Chondrocyte (in vitro differentiated cells): ENCODE measurements at places on chromosomes 13 and 19. TPM values are rescaled to one million over a fixed set of nuclear protein-coding genes. Genes with fewer than 3 reads are reported as not detected.
A peak's percentile ranks its signal among the peaks of the same experiment; 100 is the strongest.

GRCh38 chr13:21478881-21479808 lies 20.0 kb upstream of the ZDHHC20 start:
- peak overlapping the region; percentile 42 for H3K4me3 ChIP-seq
- peaks cover 15% of the 10 kb centered on the region for H3K4me1 ChIP-seq
- no peak for DNase-seq
- peak overlapping the region; percentile 69 for H3K27ac ChIP-seq
- H3K36me3 ChIP-seq, result no peaks in the 10 kb centered on the region
- H3K27me3 ChIP-seq, result no peaks in the 10 kb centered on the region

GRCh38 chr13:71634182-71634581 lies 232.8 kb downstream of the DACH1 start:
- H3K36me3 ChIP-seq, result no peaks in the 10 kb centered on the region
- H3K4me1 ChIP-seq, result no peaks in the 10 kb centered on the region
- no peaks in the 10 kb centered on the region for H3K27me3 ChIP-seq
- no peak for DNase-seq
- H3K27ac ChIP-seq, result no peak overlapping the region

DNA sequence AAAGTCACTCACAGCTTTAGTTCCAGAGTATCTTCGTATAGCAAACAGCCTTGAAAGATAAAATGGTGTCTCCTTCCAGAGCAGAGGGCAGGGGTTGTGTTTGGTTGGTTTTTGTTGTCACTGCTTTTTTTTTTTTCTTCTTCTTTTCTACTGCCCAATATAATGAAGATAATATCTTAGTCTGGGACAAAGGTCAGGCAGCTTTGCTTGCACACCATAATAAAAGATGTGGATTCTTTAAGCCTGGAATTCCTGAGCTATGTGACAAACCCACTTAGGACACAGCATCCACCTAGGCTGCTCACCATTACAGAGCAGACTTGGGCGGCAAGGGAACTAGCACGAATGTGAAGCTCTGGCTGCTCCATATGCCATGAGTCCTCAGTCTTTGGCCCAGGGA lies 165.6 kb upstream of the MIR17HG start:
- H3K27ac ChIP-seq, result no peak overlapping the region
- H3K4me3 ChIP-seq, result no peak overlapping the region
- no peaks in the 10 kb centered on the region for H3K27me3 ChIP-seq
- no peak for DNase-seq
- H3K4me1 ChIP-seq, result peaks cover 9% of the 10 kb centered on the region

- no peak overlapping the region for H3K27ac ChIP-seq
- H3K36me3 ChIP-seq, result no peaks in the 10 kb centered on the region
- H3K4me3 ChIP-seq, result no peak overlapping the region
- H3K27me3 ChIP-seq, result no peaks in the 10 kb centered on the region
- no peak for DNase-seq
Measured at GRCh38 chr13:44196196-44196751, 177.3 kb upstream of the SERP2 start.

DNA sequence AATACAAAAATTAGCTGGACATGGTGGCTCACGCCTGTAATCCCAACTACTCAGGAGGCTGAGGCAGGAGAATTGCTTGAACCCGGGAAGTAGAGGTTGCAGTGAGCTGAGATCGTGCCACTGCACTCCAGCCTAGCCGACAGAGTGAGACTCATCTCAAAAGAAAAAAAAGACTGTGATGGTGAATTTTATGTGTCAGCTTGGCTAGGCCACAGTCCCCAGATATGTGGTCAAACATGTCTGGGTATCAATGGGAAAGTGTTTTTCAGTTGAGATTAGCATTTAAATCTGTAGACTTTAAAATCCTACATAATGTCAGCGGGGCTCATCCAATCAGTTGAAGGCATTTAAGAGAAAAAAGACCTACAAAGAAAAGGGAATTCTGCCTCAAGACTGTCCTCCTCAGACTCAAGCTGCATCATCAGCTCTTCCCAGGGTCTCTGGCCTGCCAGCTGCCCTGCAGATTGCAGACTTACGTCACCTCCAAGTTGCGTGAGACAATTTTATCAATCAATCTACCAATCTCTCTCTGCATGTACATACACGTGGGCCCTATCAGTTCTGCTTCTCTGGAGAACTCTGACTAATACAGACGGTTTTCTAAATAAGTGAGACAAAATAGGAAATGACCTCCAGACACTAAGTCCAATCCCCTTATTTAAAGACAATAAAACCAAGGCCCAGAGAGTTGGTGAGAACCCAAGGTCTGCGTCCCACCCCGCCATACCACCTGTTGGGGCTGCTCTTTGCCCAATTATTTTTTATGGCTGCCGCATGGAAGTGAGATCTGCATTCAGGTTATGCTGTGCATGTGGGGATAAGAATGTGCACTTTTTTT lies 99.2 kb downstream of the ABCC4 start:
- peaks cover 9% of the 10 kb centered on the region for H3K36me3 ChIP-seq
- no peak overlapping the region for H3K4me3 ChIP-seq
- no peak for DNase-seq
- no peaks in the 10 kb centered on the region for H3K27me3 ChIP-seq
- H3K27ac ChIP-seq, result no peak overlapping the region
- H3K4me1 ChIP-seq, result no peaks in the 10 kb centered on the region

GRCh38 chr19:32165750-32166149 lies 179.7 kb upstream of the ZNF507 start:
- no peak for DNase-seq
- no peak overlapping the region for H3K27ac ChIP-seq
- no peaks in the 10 kb centered on the region for H3K4me1 ChIP-seq
- H3K36me3 ChIP-seq, result no peaks in the 10 kb centered on the region
- H3K4me3 ChIP-seq, result no peak overlapping the region
- no peaks in the 10 kb centered on the region for H3K27me3 ChIP-seq

GRCh38 chr13:114009590-114010400 lies 35.9 kb upstream of the C13orf46 start:
- H3K27me3 ChIP-seq, result no peaks in the 10 kb centered on the region
- H3K27ac ChIP-seq, result no peak overlapping the region
- no peak overlapping the region for H3K4me3 ChIP-seq
- H3K36me3 ChIP-seq, result peaks cover 13% of the 10 kb centered on the region

GRCh38 chr19:30681162-30682100 lies 309.2 kb downstream of the ZNF536 start:
- H3K36me3 ChIP-seq, result no peaks in the 10 kb centered on the region
- no peak overlapping the region for H3K27ac ChIP-seq
- H3K27me3 ChIP-seq, result peaks cover 32% of the 10 kb centered on the region

- H3K27me3 ChIP-seq, result no peaks in the 10 kb centered on the region
- no peak for DNase-seq
- no peak overlapping the region for H3K27ac ChIP-seq
- peaks cover 7% of the 10 kb centered on the region for H3K36me3 ChIP-seq
Measured at GRCh38 chr13:49020940-49021553, 45.3 kb downstream of the FNDC3A start.

DNA sequence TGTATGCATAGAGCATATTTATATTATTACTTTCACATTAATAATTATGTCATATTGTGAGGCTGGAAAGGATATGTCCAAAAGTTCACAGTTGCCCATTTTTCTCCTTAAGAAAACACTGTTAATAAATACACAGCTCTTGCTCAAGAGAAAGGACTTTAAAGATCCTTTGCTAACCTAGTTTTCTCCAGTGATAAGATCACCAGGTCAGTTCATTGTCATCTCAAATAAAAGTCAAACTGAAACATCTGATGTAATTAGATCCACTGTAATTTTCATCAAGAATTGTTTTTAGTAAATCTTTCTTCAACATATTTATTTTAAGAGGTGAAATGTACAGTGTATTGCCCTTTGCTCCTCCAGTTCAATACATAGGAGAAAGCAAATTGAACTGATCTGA lies 82.8 kb upstream of the KLHL1 start:
- H3K4me1 ChIP-seq, result no peaks in the 10 kb centered on the region
- no peaks in the 10 kb centered on the region for H3K27me3 ChIP-seq
- H3K27ac ChIP-seq, result no peak overlapping the region
- H3K36me3 ChIP-seq, result no peaks in the 10 kb centered on the region
- no peak overlapping the region for H3K4me3 ChIP-seq

DNA sequence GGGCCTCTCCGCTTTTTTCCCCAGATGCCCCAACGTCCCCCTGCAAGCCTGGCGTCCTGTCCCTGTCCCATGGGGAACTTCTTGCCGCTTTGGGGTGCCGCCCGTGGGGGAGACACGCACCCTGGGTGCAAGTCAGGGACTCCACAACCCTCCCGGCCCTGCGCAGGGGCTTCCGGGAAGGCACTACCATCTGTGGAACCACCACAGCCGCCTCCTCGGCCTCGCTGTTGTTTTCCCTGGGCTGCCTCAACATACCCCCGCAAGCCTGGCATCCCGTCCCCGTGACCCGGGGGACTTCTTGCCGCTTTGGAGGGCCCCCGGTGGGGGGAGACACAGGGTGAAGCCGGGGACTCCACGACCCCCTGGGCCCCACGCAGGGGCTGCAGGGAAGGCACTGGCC lies 238.4 kb downstream of the TUBA3C start:
- H3K27me3 ChIP-seq, result no peaks in the 10 kb centered on the region
- peak; percentile 83 for DNase-seq
- no peak overlapping the region for H3K4me3 ChIP-seq
- H3K4me1 ChIP-seq, result no peaks in the 10 kb centered on the region
- no peak overlapping the region for H3K27ac ChIP-seq

GRCh38 chr13:97134364-97135095 lies 87.6 kb upstream of the MBNL2 start:
- peaks cover 39% of the 10 kb centered on the region for H3K4me1 ChIP-seq
- no peaks in the 10 kb centered on the region for H3K36me3 ChIP-seq
- H3K27me3 ChIP-seq, result no peaks in the 10 kb centered on the region
- H3K27ac ChIP-seq, result no peak overlapping the region
- DNase-seq, result no peak

DNA sequence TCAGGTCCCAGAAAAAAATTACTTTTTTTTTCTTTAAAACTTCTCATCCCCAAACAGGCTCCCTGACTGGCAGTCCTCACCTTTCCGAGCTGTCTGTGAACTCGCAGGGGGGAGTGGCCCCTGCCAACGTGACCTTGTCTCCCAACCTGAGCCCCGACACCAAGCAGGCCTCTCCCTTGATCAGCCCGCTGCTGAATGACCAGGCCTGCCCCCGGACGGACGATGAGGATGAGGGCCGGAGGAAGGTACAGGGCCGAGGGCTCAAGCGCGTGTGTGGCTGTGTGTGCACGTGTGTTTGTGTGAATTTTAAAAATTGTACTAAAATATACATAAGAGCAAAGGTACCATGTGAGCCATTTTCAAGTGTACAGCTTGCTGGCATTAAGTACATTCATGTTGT lies 167.6 kb downstream of the STK24 start:
- no peak for DNase-seq
- H3K36me3 ChIP-seq, result peaks cover 30% of the 10 kb centered on the region
- H3K4me3 ChIP-seq, result no peak overlapping the region
- H3K4me1 ChIP-seq, result peaks cover 4% of the 10 kb centered on the region
- H3K27ac ChIP-seq, result no peak overlapping the region
- no peaks in the 10 kb centered on the region for H3K27me3 ChIP-seq

- H3K4me3 ChIP-seq, result no peak overlapping the region
- no peaks in the 10 kb centered on the region for H3K36me3 ChIP-seq
- no peak overlapping the region for H3K27ac ChIP-seq
- no peaks in the 10 kb centered on the region for H3K27me3 ChIP-seq
- DNase-seq, result no peak
- H3K4me1 ChIP-seq, result peaks cover 38% of the 10 kb centered on the region
Measured at GRCh38 chr13:99642006-99642405, 140.7 kb downstream of the TM9SF2 start.

GRCh38 chr19:4206818-4207484 lies 22.4 kb upstream of the EBI3 start:
- H3K4me1 ChIP-seq, result peaks cover 5% of the 10 kb centered on the region
- no peaks in the 10 kb centered on the region for H3K36me3 ChIP-seq
- no peak overlapping the region for H3K4me3 ChIP-seq

DNA sequence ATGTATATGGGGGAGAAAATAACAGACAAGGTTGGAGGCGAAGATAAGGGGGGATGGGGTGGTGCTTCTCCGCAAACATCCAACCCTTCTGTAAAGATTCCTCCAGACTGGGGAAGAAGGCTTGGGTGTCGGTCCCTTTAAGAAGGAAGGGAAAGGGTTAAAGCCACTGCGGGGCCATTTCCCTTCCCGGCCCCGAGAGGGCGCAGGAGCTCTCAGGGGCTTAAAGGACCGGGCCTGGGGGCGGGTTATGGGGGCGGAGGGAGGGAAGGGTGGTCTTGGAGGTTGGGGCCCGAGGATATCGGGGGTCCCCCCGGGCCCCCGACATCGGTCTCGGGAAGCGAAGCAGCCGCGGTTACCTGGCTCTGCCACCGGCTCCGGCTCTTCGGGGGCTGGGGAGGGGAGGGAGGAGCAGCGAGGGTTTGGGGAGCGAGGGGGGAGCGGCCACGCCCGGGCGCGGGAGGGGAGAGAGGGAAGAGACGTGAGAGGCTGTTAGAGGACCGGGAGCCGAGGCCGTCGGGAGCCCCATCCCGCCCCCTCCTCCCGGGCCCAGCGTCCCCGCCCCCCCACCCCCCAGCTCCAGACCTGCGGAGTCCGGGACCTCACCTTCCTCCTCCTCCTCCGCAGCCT lies 2.8 kb downstream of the TNNT1 start:
- no peak overlapping the region for H3K27ac ChIP-seq
- no peak for DNase-seq
- no peaks in the 10 kb centered on the region for H3K36me3 ChIP-seq
- peaks cover 1% of the 10 kb centered on the region for H3K4me1 ChIP-seq
- H3K27me3 ChIP-seq, result peaks cover 47% of the 10 kb centered on the region
- no peak overlapping the region for H3K4me3 ChIP-seq

GRCh38 chr13:31037874-31038500 lies 105.5 kb downstream of the TEX26 start:
- peaks cover 8% of the 10 kb centered on the region for H3K27me3 ChIP-seq
- no peak for DNase-seq
- H3K4me3 ChIP-seq, result no peak overlapping the region
- peaks cover 14% of the 10 kb centered on the region for H3K4me1 ChIP-seq

- no peaks in the 10 kb centered on the region for H3K27me3 ChIP-seq
- H3K36me3 ChIP-seq, result no peaks in the 10 kb centered on the region
- peak overlapping the region; percentile 39 for H3K27ac ChIP-seq
- DNase-seq, result no peak
Measured at GRCh38 chr13:40311356-40312101, 354.9 kb downstream of the FOXO1 start.

Gene LAIR1
- total RNA-seq, result not detected in 3 replicates

Gene FGF21
- not detected in 3 replicates for total RNA-seq

Gene F2RL3
- total RNA-seq, result 0.05 to 0.10 TPM in 2 of 3 replicates, not detected in the other

Gene ZNF749
- 7.8 to 10.3 TPM (median 8.1 TPM) in 3 replicates for total RNA-seq

Gene CEACAM7
- total RNA-seq, result not detected in 3 replicates

Gene PSG1
- total RNA-seq, result 0.29 TPM in 1 of 3 replicates, not detected in the others

Gene PRR19
- total RNA-seq, result 0.24 to 1.7 TPM (median 0.82 TPM) in 3 replicates

Gene PRR22
- total RNA-seq, result 1.2 to 1.4 TPM (median 1.3 TPM) in 3 replicates
